Thymus (tissue), 14 donors: ENCODE measurements at places on chromosomes 6 and 20. TPM values are rescaled to one million over a fixed set of nuclear protein-coding genes. Genes with fewer than 3 reads are reported as not detected.
A peak's percentile ranks its signal among the peaks of the same experiment; 100 is the strongest.

Gene LY6G6F
- total RNA-seq = 0.05 TPM

Gene TFAP2A
- 0.33 TPM for total RNA-seq

DNA sequence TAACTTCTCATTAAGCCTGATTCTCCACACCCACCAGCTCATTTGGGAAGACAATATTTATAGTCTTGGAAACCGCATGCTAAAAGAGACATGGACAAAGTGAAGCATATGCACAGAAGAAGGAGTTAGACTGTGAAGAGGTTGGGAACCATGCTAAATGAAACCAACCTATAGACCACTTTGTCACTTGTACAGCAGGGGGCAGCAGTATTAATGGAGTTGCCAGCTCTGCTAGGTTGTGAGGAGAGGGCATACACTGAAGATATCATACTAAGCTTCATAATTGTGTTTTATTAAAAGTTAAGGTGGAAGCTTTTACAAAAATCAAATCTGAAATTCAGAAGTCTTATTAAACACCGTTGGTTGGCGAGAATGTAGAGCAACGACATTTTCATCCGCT, 38.3 kb upstream of the HMGCLL1 start:
- DNase-seq = peak; percentile 0

DNA sequence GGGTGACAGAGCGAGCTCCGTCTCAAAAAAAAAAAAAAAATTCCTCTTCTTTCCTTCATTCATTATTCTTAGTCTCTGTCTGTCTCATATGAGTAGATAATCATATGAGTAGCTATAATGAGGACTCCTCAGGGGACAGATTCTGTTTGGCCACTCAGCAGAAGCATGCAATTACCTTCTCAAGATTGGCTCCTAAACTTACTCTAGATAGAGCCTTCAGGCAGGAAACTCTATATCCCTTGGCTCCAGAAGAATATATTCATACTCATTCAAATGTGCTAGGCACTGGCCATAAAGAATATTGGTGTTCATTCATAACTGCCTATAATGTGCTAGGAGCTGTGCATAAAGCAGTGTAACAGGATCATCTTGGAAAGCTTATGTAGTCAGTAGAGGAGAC, 2.2 kb upstream of the ACAT2 start:
- no peak for DNase-seq

DNA sequence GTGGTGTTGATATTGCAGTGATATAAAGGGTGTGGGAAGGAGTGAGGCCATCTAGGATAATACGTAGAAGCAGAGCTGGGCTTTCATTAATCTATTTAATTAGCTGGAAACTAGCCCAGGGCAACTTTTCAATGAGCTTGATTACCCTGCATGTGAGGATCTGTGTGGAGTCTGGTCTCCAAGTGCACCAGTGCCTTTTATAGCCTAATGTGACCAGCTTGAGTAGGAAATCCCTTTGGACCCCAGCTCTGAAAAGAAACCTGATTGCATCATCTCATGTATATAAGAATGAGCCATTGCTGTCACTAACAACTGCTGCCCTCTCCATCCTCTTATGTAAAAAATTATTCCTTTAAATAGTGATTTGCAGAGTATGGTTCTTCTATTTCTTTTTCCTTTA, 72.6 kb downstream of the CD109 start:
- no peak for DNase-seq

- DNase-seq = no peak
Measured at GRCh38 chr6:118700531-118700930, 49.1 kb upstream of the CEP85L start.

DNA sequence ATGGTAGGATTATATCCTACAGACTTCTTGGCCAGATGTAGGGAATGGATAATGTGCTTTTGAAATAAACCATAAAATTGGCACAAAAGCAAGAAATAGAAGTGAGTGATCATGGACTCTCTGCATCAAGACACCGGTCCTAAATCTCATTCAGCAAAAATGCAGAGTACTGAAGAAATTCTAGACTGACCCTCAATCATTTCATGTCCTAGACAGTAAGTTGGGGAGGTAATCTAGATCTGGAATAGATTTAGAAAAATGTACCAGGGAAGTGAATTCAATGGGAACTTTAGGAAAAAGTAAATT, 69.7 kb upstream of the ADTRP start:
- DNase-seq = no peak

DNA sequence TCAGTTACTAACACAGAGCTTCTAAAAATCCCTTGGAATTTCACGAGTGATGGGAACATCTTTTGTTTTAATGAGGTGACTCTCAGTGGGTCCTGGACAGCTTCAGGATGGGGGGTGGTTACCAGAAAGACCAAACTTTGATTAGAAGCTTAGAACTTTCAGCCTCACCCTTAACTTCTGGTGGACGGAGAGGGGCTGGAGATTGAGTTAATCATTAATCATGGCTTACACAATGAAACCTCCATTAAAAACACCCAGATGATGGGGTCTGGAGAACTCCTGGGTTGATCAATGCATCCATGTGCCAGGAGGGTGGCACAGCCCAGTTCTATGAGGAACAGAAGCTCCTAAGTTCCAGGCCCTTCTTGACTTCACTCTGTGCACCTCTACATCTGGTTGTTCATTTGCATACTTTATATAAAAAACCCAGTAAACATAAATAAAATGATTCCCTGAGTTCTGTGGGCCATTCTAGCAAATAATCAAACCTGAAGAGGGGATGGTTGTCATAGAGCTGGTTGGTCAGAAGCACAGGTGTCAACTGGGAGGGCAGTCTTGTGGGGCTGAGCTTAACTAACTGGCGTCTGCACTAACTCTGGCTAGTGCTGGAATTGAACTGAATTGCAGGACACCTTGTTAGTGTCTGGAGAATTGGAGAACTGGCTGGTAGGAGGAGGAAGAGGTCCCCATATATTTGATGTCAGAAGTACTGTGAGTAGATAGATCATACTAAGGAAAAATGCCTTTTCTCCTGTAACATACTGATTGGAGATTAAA, 10.3 kb downstream of the RMND1 start:
- no peak for DNase-seq
